T1000 (cell line): ENCODE measurements at places on chromosomes 12 and 14.

- no peak for DNase-seq
Observed at GRCh38 chr12:113075137-113075683, 18.7 kb downstream of the DTX1 start.

- DNase-seq, result no peak
Observed at GRCh38 chr14:98290596-98290995, 981.4 kb downstream of the BCL11B start.

GRCh38 chr12:89477633-89478279 is 46.8 kb downstream of the GALNT4 start:
- DNase-seq, result no peak

- DNase-seq, result no peak
Observed at GRCh38 chr12:55724940-55725309, 3.9 kb downstream of the CD63 start.

DNA sequence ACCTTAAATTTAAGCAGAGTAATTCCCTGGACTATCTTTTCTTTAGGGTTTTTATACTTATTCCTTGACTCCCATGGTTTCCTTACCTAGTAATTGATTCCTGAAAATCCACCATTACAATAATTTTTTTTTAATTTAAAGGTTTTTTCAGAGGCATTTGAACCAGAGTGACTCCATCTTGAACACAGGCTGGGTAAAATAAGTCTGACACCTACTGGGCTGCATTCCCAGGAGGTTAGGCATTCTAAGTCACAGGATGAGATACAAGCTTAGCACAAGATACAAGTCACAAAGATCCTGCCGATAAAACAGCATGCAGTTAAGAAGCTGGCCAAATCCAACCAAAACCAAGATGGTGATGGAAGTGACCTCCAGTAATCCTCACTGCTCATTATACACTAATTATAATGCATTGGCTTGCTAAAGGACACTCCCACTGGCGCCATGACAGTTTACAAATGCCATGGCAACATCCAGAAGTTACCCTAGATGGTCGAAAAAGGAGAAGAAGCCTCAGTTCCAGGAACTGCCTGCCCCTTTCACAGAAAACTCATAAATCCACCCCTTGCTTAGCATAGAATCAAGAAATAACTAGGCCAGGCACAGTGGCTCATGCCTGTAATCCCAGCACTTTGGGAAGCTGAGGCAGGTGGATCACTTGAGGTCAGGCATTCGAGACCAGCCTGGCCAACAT is 53.6 kb downstream of the SLC25A21 start:
- DNase-seq, result no peak

- no peak for DNase-seq
Observed at GRCh38 chr12:125013816-125014442, 20.5 kb downstream of the BRI3BP start.

GRCh38 chr14:54854181-54854580 is 48.4 kb downstream of the GCH1 start:
- no peak for DNase-seq

DNA sequence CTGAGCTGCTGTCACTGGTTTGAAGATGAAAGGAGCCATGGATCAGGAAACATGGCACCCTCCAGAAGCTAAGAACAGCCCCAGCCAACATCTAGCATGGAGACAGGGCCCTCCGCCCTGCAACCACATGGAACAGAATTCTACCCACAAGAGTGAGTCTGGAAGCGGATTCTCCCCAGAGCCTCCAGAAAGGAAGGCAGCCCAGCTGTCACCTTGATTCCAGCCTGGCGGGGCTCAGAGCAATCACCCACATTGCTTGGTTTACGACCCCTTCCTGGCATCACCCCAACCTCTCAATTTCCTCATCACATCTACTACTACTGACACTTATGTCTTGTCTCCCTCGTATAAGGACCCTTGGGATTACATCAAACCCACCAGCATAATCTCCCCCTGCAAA is 38.5 kb downstream of the OAS2 start:
- DNase-seq, result no peak

GRCh38 chr12:34016361-34016760 is 5.9 kb upstream of the ALG10 start:
- DNase-seq, result no peak

DNA sequence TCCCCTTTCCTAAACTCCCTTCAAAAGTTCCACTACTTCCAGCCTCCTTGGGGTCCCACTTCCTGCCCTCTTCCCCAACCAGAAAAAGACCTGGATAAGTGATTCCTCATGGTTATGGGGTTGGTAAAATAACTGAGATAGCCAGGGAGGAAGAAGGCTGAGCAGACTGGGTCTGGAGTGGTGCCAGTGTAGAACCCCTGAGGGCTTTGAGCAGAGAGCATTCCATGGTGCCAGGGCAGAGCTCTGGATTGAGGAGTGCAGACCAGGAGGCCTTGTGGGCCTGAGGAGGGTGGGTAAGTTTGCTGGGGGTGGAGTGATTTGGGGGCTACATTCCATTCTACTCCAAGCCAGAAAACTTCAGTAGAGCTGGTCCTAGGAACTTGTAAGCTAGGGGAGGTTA is 9.5 kb upstream of the CISTR start:
- peak; percentile 22 for DNase-seq
